Naive thymus-derived CD8-positive, alpha-beta T cell (primary cell): ENCODE measurements at places on chromosomes 3 and 15.

GRCh38 chr3:97131476-97131875 is 317.1 kb downstream of the EPHA6 start:
- DNase-seq = no peak

- no peak for DNase-seq
Measured at GRCh38 chr3:34475851-34476250, 677.4 kb downstream of the PDCD6IP start.

DNA sequence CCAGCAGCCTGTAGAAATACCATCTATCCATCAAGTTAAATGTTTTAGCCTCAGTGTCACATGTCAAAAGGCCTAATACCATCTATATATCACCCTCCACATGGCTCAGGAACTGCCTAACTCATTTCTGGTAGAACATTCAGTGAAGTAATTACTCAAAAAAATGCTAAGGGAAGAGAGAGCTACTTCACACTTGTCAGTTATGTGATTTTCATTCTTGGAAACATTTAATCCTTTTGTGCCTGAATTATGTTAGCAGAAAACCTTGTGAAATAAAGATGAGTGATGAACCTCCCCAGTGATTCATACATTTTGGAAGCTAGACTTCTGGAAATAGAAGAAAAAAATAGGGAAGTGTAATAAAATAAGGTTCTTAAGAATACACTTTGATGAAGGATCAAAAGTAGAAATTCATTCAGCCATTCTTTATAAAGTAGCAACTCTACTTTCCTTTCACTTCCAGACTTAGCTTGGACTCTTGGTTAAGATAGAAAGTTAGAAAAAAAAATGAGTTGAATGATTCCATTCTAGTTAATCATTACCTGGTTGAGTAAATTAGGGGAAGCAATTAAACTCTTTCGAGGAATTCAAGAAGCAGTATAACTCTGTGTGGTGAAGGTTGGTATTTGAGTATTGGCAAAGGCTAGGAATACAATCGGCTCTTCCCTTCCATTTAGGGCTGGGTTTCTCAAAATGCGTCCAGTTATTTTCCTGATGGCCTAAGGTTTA is 3.6 kb downstream of the OTOL1 start:
- DNase-seq = no peak

DNA sequence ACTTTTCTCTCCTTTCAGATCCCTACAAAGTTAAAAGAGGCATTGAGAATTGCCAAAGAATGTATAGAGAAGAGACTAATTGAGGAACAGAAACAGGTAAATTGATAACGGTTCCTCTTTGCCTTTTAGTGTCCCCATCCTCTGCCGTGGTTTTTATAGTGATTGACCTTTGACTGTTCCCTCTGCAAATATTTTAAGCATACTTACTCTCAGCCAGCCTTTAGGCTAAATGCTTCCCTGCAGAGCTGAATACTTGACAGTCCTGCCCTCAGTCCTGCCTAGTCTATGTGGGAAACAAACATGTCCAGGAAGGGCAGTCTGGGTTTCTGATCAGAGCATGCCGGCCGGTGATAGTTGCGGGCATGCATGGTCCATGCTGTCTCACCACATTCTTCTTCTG is 24.7 kb downstream of the PDHB start:
- no peak for DNase-seq

- DNase-seq = no peak
Measured at GRCh38 chr3:88000853-88001252, 58.0 kb downstream of the CGGBP1 start.

DNA sequence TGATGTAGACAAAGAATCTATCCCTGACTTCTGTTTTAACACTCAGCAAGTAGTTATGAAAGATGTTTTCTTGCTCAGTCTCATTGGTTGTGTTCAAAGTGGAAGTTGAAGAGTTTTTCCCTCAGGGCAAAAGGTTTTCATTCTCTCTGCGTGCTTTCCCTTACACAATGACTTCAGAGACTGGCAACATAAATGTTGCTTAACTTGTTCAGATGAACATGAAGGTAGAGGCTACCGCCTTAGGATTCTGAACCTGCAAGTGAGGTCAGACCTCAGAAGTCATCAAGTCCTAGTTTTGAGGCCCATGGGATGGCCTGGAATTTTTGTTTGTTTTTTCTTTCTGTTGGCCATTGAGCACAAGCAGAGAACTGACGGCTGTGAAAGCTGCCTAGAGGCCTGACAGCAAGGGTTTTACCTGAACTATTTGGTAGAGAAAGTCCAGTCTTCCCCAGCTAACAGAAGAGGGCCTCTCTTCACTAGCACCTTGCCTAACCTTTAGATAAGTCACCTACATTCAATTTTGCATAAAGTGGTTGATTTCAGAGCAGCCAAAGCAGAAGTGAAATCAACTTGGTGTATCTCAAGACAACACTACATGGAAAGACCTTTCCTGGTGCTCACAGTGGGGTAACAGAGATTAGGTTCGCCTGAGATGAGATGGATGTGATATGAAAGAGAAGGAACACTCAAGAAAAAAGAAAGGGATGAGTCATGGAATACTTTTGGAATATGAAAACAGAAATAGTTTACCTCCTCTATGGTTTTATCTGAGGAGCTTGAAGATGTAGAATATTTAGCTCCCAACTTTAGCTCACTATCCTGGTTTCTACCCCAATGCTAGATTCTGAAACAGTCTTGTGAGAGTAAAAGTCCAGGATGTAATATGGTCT is 53.6 kb upstream of the AP4E1 start:
- no peak for DNase-seq

- no peak for DNase-seq
Measured at GRCh38 chr15:99536422-99537040, 29.3 kb upstream of the MEF2A start.

GRCh38 chr3:8768364-8769087 is 887 bp downstream of the OXTR start:
- DNase-seq = no peak

GRCh38 chr3:87191175-87191574 is 35.9 kb upstream of the CHMP2B start:
- DNase-seq = no peak
